ENCODE measurements at places on chromosomes 12 and 14. TPM values are rescaled to one million over a fixed set of nuclear protein-coding genes. Genes with fewer than 3 reads are reported as not detected.
A peak's percentile ranks its signal among the peaks of the same experiment; 100 is the strongest.

The MYO1H gene
- not detected for total RNA-seq

The GPR65 gene
- 86.0 TPM for total RNA-seq

DNA sequence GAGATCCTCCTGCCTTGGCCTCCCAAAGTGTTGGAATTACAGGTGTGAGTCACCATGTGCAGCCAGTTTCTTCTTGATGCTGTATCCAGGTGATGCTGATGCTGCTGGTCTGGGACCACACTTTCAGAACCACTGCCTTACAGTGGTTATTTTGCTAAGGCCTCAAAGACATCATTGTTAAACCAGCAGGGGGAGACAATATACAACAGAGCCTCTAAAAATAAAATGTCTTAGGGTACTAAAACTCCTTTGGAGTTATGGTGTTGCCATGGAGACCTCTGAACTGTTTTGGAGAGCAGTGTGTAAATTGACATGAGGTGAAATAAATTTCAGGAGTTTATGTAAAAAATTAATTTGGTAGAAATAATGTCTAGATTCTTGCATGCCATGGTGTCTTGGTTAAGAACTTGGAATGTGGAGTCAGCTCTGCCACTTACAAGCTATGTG, 1.1 kb upstream of the ARG2 start:
- peak; percentile 61 for DNase-seq

The SPTB gene
- total RNA-seq: 0.10 TPM

DNA sequence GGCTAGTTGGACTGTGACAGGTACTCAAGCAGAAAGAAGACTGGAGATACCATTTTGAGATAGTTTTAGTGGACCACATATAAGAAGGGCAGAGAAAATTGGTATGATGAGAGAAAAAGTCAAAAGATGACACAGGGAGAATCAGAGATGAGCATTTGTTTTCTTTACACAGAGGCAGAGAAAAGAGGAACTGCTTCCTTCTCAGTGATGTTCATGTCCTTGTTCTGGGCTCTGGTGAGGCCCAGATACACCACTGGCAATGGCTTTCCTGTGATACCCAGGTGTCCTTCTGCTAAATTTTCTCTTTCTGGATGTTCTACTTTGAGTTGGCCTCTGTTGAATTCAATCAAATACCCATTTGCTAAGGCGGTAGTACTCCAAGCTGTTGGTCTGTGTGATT, 1782.7 kb upstream of the SEL1L start:
- no peak for DNase-seq

GRCh38 chr12:25655702-25656101, 102.6 kb upstream of the LMNTD1 start:
- DNase-seq: no peak

The STXBP6 gene
- 36.9 TPM for total RNA-seq

DNA sequence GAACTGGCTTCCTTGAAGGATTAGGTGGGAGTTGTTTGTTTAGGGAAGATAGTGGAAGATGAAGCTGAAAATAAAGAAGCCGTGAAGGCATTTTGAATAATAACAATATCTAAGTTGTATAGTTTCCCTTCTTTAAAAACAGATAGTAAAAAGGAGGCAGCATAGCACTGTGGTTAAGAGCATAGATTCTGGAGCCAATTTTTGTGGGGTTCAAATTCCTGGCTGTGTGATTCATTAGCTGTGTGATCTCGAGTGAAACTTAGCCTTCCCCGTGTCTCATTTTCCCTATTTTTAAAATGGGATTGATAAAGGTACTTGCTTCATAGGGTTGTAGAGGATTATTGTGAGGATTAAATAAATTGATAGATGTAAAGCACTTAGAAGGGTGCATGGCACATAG, 104.5 kb downstream of the MYRFL start:
- DNase-seq: no peak

DNA sequence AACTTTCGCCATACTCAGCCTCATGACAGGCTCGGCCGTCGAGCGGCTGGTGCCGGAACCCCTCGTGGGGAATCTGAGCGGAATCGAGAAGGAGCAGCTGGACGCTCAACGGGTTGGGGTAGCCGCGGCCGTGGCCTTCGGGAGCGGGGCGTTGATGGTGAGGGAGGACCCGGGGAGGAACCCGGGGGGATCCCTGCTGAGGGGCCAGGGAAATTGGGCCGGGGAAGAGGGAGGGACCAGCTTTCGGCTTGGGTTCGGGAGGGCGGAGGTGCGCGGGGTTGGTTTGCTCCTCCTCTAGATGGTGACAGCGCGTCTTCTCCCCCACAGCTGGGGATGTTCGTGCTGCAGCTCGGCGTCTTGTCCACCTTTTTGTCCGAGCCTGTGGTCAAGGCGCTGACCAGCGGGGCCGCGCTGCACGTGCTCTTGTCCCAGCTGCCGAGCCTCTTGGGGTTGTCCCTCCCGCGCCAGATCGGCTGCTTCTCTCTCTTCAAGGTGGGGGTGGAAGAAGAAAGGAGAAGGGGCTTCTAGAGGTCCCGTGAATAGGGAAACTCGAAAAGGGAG, 9.8 kb downstream of the ARHGEF25 start:
- no peak for DNase-seq

The PLCZ1 gene
- total RNA-seq: not detected

DNA sequence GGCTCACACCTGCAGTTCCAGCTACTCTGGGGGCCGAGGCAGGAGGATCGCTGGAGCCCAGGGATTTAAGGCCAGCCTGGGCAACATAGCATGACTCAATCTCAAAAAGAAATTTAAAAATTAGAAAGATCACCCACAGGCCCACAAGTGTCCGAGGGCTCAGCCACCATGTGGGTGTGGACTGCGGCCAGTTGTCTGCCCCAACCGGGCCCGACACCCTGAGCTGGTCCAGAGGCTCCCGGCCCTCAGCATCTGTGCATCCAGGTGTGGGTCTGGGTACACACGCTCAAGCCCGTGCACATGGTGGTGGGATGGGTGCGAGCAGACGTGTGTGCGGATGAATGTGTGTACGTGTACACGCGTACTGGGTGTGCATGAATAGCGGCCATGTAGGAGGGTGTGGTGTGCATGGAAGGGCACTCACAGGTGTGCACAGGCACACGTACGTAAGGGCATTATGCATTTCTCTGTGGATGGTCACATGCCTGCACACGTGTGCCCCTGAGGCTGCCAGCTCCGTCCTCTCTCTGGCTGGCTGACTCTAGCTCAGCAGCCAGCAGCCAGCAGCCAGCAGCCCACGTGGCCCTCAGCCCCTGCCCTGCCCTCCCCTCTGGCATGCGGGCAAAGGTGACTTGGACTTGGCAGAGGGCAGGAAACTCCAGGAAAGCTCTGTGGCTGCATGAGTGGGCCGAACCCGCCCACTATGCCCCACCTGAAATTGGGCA, 23.3 kb upstream of the NUDT14 start:
- DNase-seq: no peak

The ARMH4 gene
- 1.2 TPM for total RNA-seq

DNA sequence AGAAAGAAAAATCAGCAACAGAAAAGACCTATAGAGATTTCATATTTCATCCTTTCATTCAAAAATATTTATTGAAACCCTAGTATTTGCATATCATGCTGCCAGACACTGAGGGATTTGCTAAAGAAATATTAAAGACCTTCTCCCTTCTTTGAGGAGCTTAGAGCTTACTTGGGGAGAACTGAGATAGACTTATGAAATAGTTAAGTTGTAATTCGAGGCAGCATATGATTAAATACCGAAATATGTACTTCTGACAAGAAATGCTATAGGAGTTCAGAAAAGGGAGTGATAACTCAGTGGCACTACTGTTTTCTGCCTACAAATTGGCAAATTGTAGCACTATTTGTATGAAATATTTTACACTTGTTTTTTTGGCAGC, 59.1 kb downstream of the PLXNC1 start:
- no peak for DNase-seq

DNA sequence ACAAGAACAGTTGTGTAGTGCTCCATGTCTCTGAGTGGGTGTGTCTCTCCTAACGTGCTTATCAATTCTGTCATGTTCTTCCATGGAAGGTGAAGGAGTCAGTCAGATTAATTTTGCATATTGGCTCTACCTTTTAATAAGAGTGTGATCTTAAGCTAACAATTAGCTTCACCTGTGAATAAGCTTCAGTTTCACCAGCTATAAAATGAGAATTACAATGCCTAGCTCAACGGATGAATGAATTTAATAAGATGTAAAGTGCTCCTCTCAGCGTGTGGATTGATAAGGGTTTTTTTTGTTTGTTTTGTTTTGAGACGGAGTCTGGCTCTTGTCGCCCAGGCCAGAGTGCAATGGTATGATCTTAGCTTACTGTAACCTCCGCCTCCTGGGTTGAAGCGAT, 32.7 kb downstream of the CCDC175 start:
- no peak for DNase-seq

- no peak for DNase-seq
Observed at GRCh38 chr14:96038920-96039632, at the start of gene C14orf132. C14orf132 (plus strand) TSS chr14:96039362; CDS start chr14:96039501, 139 bp downstream.

The NINJ2 gene
- total RNA-seq: not detected

The KCNA5 gene
- not detected for total RNA-seq

GRCh38 chr14:78633752-78634151, 463.6 kb downstream of the NRXN3 start:
- no peak for DNase-seq

- peak; percentile 20 for DNase-seq
Observed at GRCh38 chr12:122368361-122369073, 54.0 kb downstream of the CLIP1 start.
